ENCODE measurements at places on chromosomes 7 and 10.

GRCh38 chr10:70805619-70806215 lies 10.0 kb upstream of the SGPL1 start:
- no peak for DNase-seq

GRCh38 chr7:31805209-31805818 lies 118.3 kb downstream of the PPP1R17 start:
- no peak for DNase-seq

GRCh38 chr7:112821345-112821744 lies 31.2 kb upstream of the TMEM168 start:
- no peak for DNase-seq

- DNase-seq = no peak
Observed at GRCh38 chr10:69043931-69044531, 43.9 kb upstream of the SRGN start.

Data from iPS DF 19.7 (cell line).